ENCODE measurements at places on chromosomes 7 and 10.

DNA sequence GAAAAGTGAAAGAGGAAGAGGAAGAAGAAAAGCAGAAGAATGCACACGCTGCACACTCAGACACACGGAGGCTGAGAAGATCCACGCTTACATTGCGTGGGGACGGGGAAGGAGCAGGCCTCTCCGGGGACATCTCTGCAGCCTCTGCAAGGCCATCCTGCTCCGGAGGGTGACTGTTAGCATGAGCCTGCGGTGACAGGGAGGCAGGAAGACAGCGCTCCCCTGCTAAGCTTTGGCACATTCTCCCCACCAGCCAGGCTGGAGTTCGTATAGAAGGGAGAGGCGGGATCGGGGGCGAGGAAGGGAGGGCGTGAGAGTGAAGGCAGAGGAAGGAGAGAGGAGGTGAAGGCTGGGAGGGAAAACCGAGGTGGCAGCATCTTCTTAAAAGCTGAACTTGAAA is 366.0 kb upstream of the SHH start:
- DNase-seq: no peak

DNA sequence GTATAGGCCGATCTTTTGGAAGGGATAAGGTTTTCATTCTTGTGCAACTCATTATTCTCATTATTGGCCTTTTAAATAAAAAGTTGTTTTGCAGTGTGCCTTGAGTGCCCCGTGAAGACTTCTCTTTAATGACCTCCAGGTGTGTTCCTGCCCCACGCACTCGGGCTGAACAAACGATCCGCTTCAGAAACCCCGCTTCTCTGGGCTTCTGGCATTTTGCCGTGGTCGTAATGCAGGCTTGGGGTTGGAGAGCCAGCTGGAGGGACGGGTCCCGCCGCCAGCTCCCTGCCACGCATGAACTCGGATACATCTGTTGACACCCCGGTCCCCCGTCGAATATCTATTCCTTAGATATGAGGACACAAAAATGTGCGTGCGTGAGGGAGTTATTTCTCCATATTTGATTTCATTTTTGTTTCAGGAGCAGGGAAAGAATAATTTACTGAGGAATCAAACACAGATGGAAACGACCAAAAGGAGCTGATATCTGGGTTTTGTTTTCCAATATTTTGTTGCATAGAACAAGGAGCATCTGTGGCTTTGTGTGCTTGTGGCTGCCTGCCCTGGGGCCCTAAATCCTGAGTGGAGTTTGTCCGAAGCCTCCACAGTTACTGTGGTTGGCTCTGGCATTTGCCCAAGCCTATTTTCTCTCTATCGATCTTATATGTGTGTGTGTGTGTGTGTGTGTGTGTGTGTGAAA is 17.0 kb upstream of the TTYH3 start:
- no peak for DNase-seq

DNA sequence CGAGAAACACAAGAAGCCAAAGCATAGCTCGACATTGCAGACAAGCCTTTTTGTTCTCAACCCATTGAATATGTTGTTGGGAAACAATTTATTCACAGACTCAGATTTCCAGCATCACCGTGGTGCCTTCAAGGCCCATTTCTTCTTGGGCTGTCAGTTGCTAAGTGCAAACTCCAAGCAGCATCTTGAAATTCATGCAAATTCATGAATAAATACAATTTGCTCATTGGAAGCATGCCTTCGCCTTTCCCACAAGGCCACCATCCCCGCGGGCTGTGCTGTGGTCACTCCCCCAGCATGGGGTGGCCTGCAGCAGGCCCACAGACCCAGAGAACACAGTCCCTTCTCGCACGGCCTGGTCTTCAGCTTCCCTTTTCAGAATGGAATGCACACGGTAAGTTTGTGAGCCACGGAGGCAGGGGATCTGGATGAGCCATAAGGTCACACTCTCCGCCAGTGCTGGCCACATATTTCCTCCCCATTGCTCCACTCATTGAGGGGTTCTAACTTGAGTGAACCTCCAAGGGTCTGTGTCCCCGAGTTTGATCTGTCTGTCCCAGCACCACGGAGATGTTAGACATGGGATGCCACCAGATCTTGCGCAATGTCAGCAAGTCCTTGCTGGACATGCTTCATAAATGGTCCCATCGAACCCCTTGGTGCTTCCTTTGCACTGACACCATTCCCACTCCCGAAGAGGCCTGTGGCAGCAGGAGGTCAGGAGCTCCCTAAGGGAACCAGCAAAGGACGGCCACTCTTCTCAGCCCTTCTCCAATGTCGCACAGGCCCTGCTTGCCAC is 109.5 kb downstream of the GFRA1 start:
- no peak for DNase-seq

GRCh38 chr10:75016325-75016724 is 95.1 kb upstream of the SAMD8 start:
- no peak for DNase-seq

- DNase-seq: peak; percentile 68
Observed at GRCh38 chr10:91799612-91799975, 1.4 kb downstream of the TNKS2 start.

GRCh38 chr10:91170418-91170817 is 50.0 kb upstream of the PCGF5 start:
- DNase-seq: no peak

DNA sequence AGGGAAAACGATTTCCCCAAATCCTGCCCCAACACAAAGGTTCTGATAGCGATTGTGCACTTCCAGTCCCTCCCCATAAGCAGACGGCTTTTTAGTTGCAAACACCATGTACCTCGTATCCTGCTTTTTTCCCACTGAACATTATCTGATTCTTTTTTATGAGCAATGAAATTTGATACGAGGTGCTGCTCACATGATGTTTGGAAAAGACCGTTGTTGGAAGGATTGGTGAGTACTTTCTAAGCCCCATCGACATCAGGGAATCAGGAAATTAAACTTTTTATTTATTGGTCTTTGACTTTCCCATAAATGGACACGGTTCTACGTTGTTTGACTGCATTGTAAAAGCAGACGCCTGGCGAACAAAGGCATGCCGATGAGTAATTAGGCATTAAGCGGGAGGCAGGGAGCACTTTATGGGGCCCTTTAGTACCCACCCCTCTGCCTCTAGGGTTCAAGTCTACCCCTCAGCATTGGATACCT is 49.4 kb downstream of the TEX36 start:
- DNase-seq: peak; percentile 28

GRCh38 chr10:100364175-100364574 is 17.1 kb downstream of the SCD start:
- DNase-seq: no peak

DNA sequence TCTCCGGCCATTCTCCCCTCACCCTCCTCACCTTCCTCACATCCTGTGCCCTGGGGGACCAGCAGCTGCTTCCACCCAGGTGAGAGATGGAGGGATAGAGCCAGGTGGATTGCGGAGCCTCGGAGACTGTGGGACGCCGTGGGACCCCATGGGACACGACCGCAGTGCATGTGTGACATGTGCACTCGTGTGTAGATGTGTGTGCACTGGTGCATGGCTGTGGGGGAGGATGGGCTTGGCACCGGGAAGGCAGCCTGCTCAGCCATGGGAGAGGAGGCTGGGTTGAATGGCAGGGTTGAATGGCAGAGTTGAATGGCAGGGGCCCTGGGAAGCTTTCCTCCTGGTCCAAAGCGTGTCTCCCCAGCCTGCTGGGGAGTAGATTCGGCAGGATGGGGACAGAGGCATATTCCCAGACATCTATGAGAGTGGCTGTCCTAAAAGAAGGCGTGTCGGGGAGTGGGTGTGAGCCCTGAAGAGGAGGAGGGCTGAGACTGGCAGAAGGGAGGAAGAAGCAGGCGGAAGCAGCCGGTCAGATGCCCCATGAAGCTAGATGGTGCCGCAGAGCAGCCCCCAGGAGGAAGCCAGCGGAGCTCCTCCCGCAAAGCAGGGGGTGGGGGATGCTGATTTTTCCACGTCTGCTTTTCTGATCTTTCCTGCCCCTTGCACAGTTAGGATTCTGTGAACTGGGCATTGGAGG is 815 bp downstream of the GIMAP8 start:
- no peak for DNase-seq

DNA sequence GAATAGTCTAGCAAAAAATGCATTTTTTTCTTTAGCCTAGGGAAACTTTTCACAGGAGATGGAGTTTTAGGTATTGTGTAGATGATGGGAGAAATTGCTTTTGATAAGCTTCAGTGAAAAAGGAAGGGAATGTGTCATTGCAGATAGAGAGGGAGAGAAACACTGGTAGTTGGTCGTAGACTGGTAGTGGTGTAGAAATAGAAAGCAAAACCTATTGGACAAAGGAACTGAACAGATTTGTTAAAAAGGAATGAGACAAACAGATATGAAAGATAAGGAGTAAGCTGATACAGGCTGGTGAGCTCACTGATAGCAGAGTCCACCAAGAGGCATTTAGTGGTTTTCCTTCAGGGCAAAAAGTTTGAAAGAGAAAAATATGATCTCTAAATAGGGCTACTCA is 94.3 kb downstream of the ZEB1 start:
- no peak for DNase-seq

DNA sequence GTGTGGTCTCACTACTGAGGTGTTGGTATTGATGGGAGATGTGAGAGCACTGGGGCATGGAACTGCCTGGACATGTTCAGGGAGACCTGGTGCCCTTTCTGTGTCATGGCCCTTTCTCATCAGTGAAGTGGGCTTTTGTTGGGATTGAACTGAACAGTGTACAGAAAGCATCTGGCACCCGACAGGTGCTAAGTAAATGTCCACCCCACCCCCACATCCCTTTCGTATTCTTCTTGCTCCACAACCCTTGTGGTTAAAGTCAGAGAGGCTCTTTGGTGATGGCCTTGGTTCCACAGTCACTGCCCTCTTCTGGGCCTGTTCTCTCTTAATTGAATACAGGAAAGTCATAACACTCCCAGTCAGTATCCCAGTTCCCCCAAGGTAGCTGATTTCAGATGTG is 5.4 kb downstream of the NOM1 start:
- no peak for DNase-seq

GRCh38 chr7:77330169-77330882 is 85.8 kb downstream of the GSAP start:
- no peak for DNase-seq

GRCh38 chr7:47572094-47572445 is 9.8 kb downstream of the TNS3 start:
- DNase-seq: no peak

GRCh38 chr7:128076196-128076795 is 45.1 kb upstream of the LRRC4 start:
- no peak for DNase-seq

DNA sequence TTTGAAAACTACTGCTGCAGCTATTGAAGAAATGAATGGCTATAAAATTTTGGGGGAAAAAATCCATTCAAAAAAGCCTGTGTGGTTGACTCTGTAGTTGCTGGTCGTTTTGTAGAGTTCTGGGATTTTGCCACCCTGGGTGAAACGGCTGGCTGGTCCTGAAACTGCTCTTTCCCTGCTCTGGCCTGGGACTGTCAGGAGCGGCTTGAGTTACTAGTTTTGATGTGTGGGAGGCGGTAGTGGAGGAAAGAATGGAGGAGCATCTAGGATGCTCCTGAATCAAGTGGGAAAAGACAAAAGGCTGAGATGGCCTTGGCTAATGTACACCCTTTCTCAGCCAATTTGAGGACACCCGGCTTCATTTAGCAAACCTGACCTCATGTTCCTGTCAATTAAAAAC is 72.5 kb downstream of the ZNF365 start:
- no peak for DNase-seq

- DNase-seq: no peak
Observed at GRCh38 chr10:98186681-98187080, 52.2 kb downstream of the R3HCC1L start.

Data from RWPE1 (cell line).